ENCODE measurements at places on chromosomes 2 and 18.

- no peak for DNase-seq
These were observed 106.0 kb downstream of the PLEKHM3 start for GRCh38 chr2:207919164-207919919.

GRCh38 chr2:24961903-24962302 lies 9.9 kb downstream of the DNAJC27 start:
- no peak for DNase-seq

GRCh38 chr2:157644776-157645175 lies 16.1 kb upstream of the ACVR1C start:
- DNase-seq = no peak

- no peak for DNase-seq
These were observed 14.1 kb upstream of the ZDBF2 start for GRCh38 chr2:206260188-206261012.

GRCh38 chr18:59658941-59659340 lies 38.3 kb downstream of the CCBE1 start:
- no peak for DNase-seq

GRCh38 chr18:63823516-63824219 lies 48.5 kb downstream of the SERPINB7 start:
- no peak for DNase-seq

DNA sequence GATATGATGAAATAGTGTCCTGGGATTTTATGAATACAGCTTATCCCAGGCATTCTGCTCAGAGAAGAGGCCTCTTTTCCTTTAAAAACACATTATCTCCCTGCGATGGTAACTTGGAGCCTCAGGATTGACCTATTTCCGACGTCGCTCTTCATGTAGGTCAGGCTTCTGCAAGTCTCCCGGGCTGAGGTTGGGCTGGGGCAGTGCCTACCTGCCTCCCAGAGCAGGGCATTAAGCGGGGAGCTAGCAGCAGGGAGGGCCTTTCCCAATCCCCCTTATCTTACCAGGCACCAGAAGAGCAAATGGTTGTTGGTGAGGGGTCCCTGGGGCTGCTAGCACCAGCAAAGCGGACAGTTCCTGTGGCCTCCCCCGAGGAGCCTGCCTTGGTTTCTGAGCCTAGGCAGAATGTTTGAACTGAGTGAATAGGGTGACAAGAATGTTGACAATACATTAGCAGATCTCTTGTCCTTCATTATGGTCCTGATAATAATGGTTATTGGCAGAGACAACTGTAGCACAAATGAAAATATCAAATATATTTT lies 60.2 kb downstream of the TRPM8 start:
- DNase-seq = no peak

- no peak for DNase-seq
These were observed 40.1 kb upstream of the GPD2 start for GRCh38 chr2:156396126-156396525.

- no peak for DNase-seq
These were observed 100.1 kb downstream of the ZNF516 start for GRCh38 chr18:76394780-76395476.

GRCh38 chr2:239440511-239440959 lies 39.7 kb upstream of the HDAC4 start:
- DNase-seq = no peak

DNA sequence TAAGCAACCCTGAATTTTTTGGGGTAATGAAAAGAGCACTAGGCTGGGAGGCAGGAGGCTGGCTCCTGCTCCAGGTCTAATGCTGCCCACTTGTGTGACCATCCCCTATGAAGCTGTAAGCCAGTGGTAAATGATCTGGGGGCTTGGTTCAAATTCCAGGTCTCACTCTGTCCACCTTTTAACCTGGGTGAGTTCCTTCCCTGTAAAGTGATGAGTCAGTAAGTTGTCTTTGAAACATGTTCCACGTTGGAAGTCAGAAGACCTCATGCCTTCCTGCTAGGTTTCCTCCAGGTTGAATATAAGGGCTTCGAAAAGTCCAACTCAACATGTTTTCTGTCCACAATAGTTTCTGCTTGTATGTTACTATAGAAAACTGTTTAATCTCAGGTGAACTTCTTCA lies 160.9 kb upstream of the MYT1L start:
- DNase-seq = no peak
